Right ventricle myocardium inferior (tissue), 1 donor: ENCODE measurements at places on chromosomes 2 and 18. TPM values are rescaled to one million over a fixed set of nuclear protein-coding genes. Genes with fewer than 3 reads are reported as not detected.

CRYGD gene
- total RNA-seq, result not detected

NDUFB3 gene
- total RNA-seq, result 555 TPM

BOK gene
- total RNA-seq, result 4.5 TPM

CCDC74B gene
- 0.97 TPM for total RNA-seq

SPHKAP gene
- total RNA-seq, result 107 TPM

CDK5R2 gene
- not detected for total RNA-seq
